ENCODE measurements at places on chromosomes 12 and 14.

GRCh38 chr12:130715150-130715997 lies 725 bp downstream of the RIMBP2 start:
- DNase-seq, result no peak

- no peak for DNase-seq
Observed at GRCh38 chr12:51245476-51246253, 7.0 kb downstream of the DAZAP2 start.

GRCh38 chr12:238116-238515 lies 24.2 kb upstream of the SLC6A12 start:
- no peak for DNase-seq

DNA sequence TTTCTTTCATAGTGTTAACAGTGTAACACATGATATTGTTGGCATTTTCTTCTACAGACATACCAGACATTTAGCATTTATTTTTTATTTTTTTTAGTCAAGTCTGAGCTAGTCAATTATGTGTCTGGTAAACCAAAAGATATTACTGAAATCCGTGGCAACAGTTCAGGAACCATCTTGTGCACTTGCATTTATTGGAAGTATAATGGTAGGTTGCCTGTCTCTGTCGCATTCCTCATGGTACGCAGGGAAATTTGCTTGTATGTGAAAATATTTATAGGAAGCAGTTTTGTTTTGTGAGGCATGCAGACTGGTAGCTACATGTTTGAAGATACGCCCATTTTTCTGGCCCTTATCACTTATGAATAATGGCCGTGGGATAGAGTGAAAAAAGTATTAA lies 186.1 kb upstream of the SLC38A2 start:
- DNase-seq, result no peak

DNA sequence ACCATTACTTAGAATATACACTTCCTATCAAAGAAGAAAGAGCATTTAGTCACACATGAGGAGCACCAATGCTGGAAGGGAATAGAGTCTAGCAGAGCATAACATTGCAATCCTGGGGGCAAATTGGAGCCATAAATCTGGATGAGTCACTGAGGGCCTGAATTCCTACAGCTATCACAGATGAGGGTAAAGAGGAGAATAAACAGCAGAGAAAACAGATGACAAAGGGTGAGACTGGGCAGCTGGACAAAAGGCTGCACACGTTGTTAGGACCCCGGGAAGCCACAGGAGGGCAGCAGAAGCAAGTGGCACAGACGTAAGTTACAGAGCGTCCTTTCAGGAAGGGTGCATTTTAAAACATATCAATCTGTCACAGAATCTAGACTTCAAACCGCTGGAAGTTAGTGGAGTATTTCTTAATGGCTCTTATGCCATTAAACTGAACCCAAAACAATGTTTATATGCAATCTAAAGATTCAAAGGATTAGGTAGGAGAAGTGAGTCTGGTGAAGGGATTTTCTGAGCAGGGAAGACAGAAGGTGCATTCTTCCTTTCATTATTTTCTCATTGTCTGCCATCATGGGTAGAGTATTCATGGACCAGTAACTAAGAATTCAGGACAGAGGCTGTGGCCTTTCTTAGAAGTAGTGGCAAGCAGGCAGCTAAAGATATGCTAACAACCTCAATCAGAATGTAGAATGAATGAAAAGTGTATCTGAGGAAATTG lies 159.8 kb upstream of the DAAM1 start:
- no peak for DNase-seq

- no peak for DNase-seq
Observed at GRCh38 chr14:21059842-21060613, 2.4 kb downstream of the RNASE8 start.

- no peak for DNase-seq
Observed at GRCh38 chr12:19093218-19093617, 36.3 kb upstream of the PLEKHA5 start.

GRCh38 chr14:58298477-58299400 lies at the start of gene ARID4A:
TSS of gene ARID4A (plus strand) at chr14:58298555. CDS start at chr14:58299855, 1,300 bp downstream.
- peak; percentile 80 for DNase-seq

DNA sequence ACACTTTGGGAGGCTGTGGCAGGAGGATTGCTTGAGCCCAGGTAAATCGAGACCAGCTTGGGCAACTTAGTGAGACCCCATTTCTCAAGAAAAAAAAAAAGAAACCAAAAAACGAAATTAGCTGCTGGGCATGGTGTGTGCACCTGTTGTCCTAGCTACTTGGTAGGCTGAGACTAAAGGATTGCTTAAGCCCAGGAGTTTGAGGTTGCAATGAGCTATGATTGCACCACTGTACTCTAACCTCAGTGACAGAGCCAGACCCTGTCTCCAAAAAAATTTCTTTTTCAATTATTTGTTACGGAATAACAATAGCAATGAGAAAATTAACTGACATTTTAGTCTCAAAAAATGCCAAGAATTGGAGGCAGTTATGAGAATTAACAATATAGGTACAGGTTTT lies 128.0 kb downstream of the CCDC91 start:
- DNase-seq, result no peak

- no peak for DNase-seq
Observed at GRCh38 chr14:78455896-78456435, 285.8 kb downstream of the NRXN3 start.

DNA sequence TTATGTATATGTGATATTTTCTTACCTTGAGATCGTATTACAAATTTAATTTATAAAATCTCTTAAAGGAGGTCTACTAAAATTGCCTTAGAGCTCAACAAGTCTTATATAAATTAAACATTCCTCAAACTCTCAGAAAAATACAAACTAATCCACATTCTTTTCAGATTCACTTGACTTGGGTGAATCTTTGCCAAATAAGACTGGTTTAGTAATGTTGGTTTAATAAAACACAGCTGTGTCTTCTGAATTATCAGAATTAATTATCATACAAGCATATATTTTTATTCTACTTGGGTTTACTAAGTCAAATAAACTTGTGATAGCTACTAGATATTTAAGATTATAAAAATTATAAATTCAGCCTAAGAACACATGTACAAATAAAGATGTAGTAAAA lies 13.3 kb downstream of the GLIPR1L2 start:
- no peak for DNase-seq

DNA sequence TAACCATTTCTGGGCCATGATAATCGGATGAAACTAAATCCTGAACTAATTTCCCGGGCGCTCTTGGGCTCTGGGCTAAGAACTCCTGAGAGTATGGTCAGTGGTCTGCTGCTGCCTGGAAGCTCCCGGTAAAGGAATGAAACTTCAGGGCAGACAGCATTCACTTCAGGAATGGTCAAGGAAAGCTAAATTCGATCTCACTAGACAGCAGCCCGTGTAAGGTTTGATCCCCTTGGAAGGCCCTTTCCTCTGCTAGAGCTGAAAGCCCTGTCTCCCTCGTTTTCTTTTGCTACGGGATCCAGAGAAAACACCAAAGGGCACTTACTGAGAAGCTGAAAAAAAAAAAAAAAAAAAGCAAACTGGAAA lies 680 bp downstream of the ASB8 start:
- no peak for DNase-seq

- DNase-seq, result no peak
Observed at GRCh38 chr14:72907886-72908285, 14.0 kb upstream of the DPF3 start.

DNA sequence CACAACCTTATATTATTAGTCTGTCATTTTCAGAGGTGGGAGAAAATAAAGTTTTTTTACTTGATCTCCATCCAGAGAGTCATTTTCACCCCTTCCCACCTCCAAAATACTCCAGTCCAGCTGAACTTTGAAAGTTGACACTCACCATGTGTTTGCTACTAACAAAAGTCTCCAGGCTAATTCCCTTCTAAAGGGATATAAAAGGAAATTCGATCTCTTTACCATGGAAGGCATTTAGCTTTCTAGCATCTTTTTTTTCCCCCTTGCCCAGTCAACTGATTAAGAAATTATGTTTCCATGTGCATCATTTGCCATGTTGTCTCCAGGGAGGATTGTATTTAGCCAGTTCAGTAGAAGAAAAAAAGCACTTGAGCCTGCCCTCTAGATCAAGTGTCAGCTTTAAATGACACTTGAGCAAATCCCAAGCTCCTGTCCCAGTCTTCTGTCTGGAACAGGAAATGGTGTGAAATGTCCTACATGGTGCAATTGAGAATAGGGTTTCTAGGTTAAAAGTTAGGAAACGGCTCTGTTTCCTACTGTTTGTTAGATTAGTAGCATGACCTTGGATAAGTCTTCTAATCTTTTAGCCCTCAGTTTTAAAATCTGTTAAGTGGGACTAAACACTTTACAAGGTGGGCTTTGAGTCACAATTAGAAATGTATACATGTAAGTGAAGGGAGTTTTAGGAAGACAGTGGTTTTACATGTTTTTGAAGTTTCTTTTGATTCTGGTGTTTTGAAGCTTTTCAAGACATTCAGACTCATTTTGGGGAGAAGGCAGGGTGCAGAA lies 67.2 kb downstream of the GNS start:
- DNase-seq, result no peak

- DNase-seq, result no peak
Observed at GRCh38 chr14:55153951-55154350, 24.9 kb downstream of the LGALS3 start.

GRCh38 chr14:59166258-59166657 lies 22.2 kb upstream of the DAAM1 start:
- no peak for DNase-seq

DNA sequence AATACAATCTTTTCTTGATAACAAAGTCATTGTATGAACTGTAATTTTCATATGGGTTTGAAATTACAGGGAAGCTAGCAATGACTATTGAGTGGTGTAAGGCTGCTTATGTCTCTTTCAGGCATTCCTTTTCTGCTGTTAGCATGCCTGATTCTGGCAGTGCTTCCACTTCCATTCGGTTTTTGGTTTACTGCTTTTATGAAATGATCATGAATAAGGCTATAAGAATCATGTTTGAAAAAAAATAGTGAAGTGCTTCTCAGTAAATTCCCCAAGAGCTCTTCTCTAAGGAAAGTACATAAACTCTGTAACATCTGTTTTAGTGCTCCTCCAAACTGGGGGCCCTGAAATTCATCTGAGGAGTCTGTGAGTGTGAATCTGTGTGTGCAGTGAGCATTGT lies 434.0 kb upstream of the RGS6 start:
- no peak for DNase-seq

DNA sequence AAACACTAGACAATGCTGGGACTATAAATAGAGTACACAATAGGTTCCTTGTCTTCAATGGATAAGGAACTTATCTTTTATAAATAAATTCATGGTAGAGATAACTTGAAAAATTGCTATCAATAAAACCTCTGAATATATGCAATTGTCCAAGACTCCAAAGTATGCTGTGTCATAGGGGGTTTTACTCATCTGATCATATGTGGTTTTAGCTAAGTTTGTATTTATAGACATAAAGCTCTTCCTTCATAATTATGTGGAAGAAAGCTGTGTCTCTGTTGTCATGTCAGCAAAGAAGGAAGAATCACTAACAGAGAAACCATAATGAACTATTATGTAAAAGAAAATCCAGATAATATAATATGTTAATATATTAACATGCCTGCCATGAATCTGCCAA lies 111.5 kb upstream of the ATXN7L3B start:
- DNase-seq, result no peak

- DNase-seq, result no peak
Observed at GRCh38 chr14:59295951-59296350, 107.5 kb downstream of the DAAM1 start.

DNA sequence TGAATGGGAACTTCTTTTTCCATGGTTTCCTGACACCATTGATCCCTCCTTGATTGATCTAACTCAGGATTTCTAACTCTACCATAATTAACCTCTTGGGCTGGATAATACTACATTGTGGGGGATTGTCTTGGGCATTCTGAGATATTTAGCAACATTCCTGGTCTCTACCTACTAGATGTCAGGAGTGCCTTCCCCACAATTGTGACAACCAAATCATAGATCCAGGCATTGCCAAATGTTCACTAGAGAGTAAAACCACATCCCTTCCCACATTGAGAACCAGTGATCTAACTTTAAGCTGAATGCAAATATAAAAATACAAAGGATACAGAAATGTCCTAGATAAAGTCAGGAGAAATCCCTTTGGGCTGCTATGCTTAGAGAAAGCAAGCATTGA lies 36.9 kb upstream of the CCDC198 start:
- no peak for DNase-seq

DNA sequence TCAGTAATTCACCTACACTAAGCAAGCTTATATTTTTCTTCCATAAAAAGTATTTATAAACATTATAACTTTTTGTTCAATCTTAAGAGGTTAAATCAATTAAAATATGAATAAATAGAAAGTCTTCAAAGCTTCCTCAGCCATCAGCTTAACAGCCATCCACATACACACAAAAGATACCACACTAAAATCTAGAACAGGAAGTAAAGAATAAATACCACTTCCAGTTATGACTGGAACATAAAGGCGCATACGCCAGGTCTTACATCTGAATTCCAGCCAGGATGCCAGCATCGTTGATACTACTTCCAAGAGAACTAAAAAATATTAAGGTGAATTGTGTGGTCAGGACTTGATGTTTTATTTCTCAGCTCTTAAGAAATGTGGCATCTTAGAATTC lies 17.0 kb downstream of the SIX1 start:
- DNase-seq, result no peak

DNA sequence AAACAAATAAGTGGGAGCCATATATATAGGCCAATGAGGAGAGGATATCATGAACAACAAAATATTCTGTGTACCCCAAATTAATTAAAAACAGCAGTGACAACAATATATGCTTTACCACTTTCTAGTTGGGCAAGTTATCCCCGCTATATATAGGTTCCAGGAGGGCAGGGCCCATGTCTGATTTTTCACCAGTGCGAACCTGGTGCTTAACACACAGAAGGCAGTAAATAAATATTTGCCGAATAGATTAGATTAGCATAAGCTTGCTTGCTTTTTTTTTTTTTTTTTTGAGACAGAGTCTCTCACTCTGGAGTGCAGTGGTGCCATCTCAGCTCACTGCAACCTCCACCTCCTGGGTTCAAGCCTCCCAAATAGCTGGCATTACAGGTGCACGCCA lies 3.4 kb upstream of the MIP start:
- DNase-seq, result no peak

GRCh38 chr12:98373025-98373554 lies 142.3 kb upstream of the TMPO start:
- no peak for DNase-seq

DNA sequence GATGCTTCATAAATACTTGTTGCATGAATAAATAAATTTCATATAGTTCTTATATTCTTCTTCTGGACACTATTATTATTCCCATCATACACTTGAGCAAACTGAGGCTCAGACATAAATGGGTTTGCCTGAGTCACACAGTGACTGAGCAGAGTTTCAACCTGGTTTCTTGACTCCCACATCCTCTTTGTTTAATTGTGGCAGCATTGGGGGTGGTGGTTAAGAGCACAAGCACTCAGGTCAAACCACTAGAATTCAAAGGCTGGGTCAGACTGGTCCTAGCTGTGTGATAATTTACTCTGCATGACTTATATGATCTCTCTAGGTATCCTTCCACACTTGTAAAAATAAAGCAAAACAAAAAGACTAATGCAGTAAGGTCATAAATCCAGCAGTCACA lies 274.9 kb upstream of the SRRM4 start:
- DNase-seq, result no peak

- DNase-seq, result no peak
Observed at GRCh38 chr12:52149182-52149641, 42.6 kb downstream of the KRT80 start.
